SK-N-SH (cell line): ENCODE measurements at places on chromosomes 12 and 14. TPM values are rescaled to one million over a fixed set of nuclear protein-coding genes. Genes with fewer than 3 reads are reported as not detected.

Gene RAPGEF3
- polyA plus RNA-seq: 0.90 and 0.93 TPM in 2 replicates

Gene SERPINA1
- polyA plus RNA-seq: 10.5 and 11.3 TPM in 2 replicates

Gene FIGNL2
- 0.05 and 0.08 TPM in 2 replicates for polyA plus RNA-seq

Gene DHRS2
- polyA plus RNA-seq: 1.1 and 1.2 TPM in 2 replicates

Gene MRPL52
- 80.8 and 116 TPM in 2 replicates for polyA plus RNA-seq
